A549 treated with GW870086 at 1 μM for 4 hours (cell line): ENCODE measurements at places on chromosomes 16 and 17. TPM values are rescaled to one million over a fixed set of nuclear protein-coding genes. Genes with fewer than 3 reads are reported as not detected.

OR3A2 gene
- not detected in 5 replicates for total RNA-seq

MAF gene
- total RNA-seq, result 0.31 to 0.90 TPM (median 0.39 TPM) in 5 replicates

FOXO3B gene
- 3.2 to 5.4 TPM (median 3.6 TPM) in 5 replicates for total RNA-seq

PRSS8 gene
- total RNA-seq, result 0.72 to 1.1 TPM (median 0.85 TPM) in 5 replicates

SPATA22 gene
- not detected in 5 replicates for total RNA-seq

CHRNE gene
- 0.07 to 0.17 TPM in 2 of 5 replicates, not detected in the others for total RNA-seq

RASL10B gene
- 0.09 to 0.38 TPM (median 0.15 TPM) in 4 of 5 replicates, not detected in the other for total RNA-seq

EPX gene
- not detected in 5 replicates for total RNA-seq

KRT16 gene
- 0.64 to 1.8 TPM (median 1.3 TPM) in 5 replicates for total RNA-seq

BCAR1 gene
- total RNA-seq, result 108 to 148 TPM (median 143 TPM) in 5 replicates

HSF5 gene
- total RNA-seq, result not detected in 5 replicates

NEK8 gene
- total RNA-seq, result 3.3 to 4.7 TPM (median 4.5 TPM) in 5 replicates

APOH gene
- total RNA-seq, result 4.4 to 7.6 TPM (median 5.0 TPM) in 5 replicates

TP53TG3C gene
- 0.18 to 0.79 TPM (median 0.26 TPM) in 5 replicates for total RNA-seq

TRPV3 gene
- 0.25 to 0.37 TPM (median 0.29 TPM) in 5 replicates for total RNA-seq

GNAO1 gene
- total RNA-seq, result 0.46 to 0.86 TPM (median 0.65 TPM) in 5 replicates

KCNJ16 gene
- 0.10 to 0.39 TPM (median 0.21 TPM) in 5 replicates for total RNA-seq

CES5A gene
- total RNA-seq, result not detected in 5 replicates

CLEC10A gene
- not detected in 5 replicates for total RNA-seq

HNF1B gene
- 19.9 to 25.3 TPM (median 23.7 TPM) in 5 replicates for total RNA-seq

RHBDL3 gene
- 3.3 to 5.5 TPM (median 4.9 TPM) in 5 replicates for total RNA-seq

KRTAP4-1 gene
- 0.20 to 0.22 TPM in 2 of 5 replicates, not detected in the others for total RNA-seq

SYNGR3 gene
- total RNA-seq, result 5.5 to 8.3 TPM (median 8.1 TPM) in 5 replicates

PRKCB gene
- 0.13 to 0.33 TPM (median 0.21 TPM) in 5 replicates for total RNA-seq

HS3ST2 gene
- total RNA-seq, result not detected in 5 replicates

KRT20 gene
- 0.10 to 0.53 TPM (median 0.27 TPM) in 5 replicates for total RNA-seq

HS3ST3B1 gene
- total RNA-seq, result 0.56 to 0.85 TPM (median 0.65 TPM) in 5 replicates

ADGRG3 gene
- 0.34 to 0.95 TPM (median 0.57 TPM) in 5 replicates for total RNA-seq

CAVIN1 gene
- total RNA-seq, result 377 to 438 TPM (median 432 TPM) in 5 replicates

LGALS9B gene
- not detected in 5 replicates for total RNA-seq

MIEN1 gene
- total RNA-seq, result 85.3 to 102 TPM (median 94.6 TPM) in 5 replicates

B4GALNT2 gene
- total RNA-seq, result 0.35 to 0.55 TPM (median 0.38 TPM) in 5 replicates

TAC4 gene
- total RNA-seq, result not detected in 5 replicates

SDR42E2 gene
- not detected in 5 replicates for total RNA-seq

LPO gene
- total RNA-seq, result not detected in 5 replicates

KRTAP9-8 gene
- not detected in 5 replicates for total RNA-seq

CNGB1 gene
- total RNA-seq, result 0.03 to 0.09 TPM (median 0.08 TPM) in 4 of 5 replicates, not detected in the other

ABCA9 gene
- not detected in 5 replicates for total RNA-seq

FMNL1 gene
- total RNA-seq, result 31.4 to 37.6 TPM (median 36.1 TPM) in 5 replicates

CDK3 gene
- 3.9 to 5.6 TPM (median 4.8 TPM) in 5 replicates for total RNA-seq

RNF43 gene
- 0.15 to 0.83 TPM (median 0.38 TPM) in 5 replicates for total RNA-seq

SCARF1 gene
- 0.18 to 0.38 TPM (median 0.27 TPM) in 5 replicates for total RNA-seq

CDT1 gene
- total RNA-seq, result 25.6 to 32.0 TPM (median 29.9 TPM) in 5 replicates
